Stimulated activated CD8-positive, alpha-beta memory T cell treated with anti-CD3 and anti-CD28 coated beads, Interleukin-4, amount 100 ng/mL, for 24 hours (primary cell): ENCODE measurements at places on chromosomes 6 and 20.

DNA sequence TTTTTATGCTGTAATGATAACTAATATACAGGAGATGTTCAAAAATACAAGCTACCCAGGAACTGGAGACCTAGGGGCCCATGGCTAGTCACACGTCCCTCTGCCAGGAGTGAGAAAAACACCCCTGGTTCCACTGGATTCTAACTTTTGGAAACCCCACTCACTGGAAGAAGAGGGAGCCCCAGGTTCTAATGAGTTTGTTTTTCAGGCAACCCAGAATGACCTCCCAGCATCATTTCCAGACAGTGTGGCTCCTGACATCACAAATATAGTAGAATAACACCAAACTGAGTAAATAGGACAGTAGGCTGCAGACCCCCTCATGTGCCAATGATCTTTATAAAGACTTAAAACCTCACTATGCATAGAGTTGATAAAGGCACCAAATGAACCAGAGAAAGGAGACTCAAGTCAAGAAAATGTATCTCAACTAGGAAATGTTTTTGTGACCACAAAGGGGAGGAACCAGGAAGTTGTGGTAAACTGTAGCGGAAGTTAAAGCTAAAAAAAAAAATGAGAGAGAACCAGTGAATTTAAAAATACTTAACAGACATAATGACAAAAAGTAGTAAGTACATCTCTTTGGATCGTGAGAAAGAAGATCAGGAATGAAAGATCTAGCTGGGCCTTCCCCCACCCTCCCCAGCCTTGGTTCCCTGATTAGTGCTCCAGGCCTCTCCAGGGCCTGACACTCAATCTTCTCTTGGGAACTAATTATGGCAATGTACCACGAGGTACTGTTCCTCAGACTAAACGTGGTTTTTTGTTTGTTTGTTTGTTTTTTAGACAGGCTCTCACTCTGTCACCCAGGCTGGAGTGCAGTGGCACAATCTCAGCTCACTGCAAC lies 19.8 kb downstream of the HLA-E start:
- no peak for DNase-seq

GRCh38 chr20:37390503-37390890 lies 44.6 kb downstream of the SRC start:
- no peak for DNase-seq

GRCh38 chr6:53458105-53458866 lies 86.6 kb downstream of the GCLC start:
- no peak for DNase-seq

- no peak for DNase-seq
These were observed 107.0 kb downstream of the CD83 start for GRCh38 chr6:14224359-14225103.

GRCh38 chr6:21995318-21995717 lies 301.5 kb downstream of the PRL start:
- DNase-seq = no peak

GRCh38 chr6:44967481-44967880 lies 360.6 kb upstream of the RUNX2 start:
- no peak for DNase-seq

DNA sequence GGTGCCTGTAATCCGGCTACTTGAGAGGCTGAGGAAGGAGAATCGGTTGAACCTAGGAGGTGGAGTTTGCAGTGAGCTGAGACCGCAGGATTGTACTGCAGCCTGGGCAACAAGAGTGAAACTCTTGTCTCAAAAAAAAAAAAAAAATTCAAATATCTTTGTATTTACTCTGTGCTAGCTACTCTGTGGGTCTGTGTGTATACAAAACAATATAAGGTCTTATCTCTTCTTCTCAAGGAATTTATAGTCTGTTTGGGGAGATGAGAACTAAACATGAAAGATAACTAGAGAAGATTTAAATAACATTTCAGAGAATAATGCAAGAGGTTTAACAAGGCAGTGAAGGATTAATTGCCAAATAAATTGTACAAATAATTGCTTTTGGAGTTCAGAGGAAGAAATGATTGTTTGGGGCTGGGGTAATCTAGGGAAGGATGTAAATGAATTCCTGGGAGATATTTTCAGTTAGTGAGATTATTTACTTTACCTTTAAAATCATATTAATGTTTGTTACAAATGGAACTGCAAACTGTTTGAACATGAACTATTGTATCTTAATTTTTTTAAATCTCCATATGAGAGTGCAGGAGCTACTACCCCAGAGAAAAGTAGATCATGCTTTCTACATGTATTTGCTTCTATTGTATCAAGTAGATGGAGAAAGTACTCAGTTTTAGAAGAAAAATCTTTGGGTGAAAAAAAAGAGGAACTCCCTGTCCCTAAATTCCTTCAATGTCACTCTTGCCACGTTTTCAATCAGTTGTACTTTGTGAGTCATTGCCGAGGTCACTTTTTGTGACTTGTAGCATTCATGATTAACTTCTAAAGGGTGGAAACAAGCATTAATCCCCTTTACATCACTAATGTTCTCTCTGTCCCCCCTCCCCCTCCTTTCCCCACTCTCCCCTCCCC lies 39.0 kb downstream of the NCOA3 start:
- no peak for DNase-seq

DNA sequence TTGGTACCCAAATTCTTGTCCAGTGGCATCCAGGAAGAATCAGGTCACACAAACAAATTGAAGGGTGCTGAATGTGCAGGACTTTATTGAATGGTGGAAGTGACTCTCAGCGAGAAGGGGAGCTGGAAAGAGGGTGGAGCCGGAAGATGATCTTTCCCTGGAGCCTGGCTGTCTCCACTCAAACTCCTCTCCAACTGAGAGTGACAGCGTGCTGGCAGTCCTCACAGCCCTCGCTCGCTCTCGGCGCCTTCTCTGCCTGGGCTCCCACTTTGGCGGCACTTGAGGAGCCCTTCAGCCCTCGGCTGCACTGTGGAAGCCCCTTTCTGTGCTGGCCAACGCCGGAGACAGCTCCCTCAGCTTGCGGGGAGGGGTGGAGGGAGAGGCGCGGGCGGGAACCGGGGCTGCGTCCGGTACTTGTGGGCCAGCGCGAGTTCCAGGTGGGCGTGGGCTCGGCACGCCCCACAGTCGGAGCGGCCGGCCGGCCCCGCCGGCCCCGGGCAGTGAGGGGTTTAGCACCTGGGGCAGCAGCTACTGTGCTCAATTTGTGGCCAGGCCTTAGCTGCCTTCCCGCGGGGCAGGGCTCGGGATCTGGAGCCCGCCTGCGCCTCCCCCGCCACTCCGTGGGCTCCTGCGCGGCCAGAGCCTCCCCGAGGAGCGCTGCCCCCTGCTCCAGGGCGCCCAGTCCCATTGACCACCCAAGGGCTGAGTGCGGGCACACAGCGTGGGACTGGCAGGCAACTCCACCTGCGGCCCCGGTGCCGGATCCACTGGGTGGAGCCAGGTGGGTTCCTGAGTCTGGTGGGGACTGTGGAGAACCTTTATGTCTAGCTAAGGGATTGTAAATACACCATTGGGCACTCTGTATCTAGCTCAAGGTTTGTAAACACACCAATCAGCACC lies 26.7 kb upstream of the MBOAT1 start:
- DNase-seq = no peak

DNA sequence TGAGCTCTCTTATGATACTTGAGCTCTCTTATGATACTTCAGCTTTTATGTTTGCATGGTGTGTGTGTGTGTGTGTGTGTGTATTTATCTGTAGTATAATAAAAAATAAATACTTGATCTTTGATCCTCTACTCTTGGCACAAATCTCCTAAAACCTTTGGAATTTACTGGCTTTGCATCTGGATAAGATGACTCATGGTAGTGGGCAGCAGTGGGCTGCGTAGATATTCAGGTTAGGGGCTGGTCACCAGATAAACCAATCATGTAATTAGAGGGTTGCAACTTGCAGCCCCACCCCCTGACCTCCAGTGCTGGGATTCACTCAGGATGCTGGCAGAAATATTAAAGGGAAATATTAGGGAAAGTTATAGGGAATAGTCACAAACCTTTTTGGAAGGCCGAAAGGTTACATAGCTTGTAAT lies 151.9 kb upstream of the COL21A1 start:
- DNase-seq = no peak

- DNase-seq = no peak
These were observed 25.9 kb upstream of the CEP162 start for GRCh38 chr6:84253380-84253779.

DNA sequence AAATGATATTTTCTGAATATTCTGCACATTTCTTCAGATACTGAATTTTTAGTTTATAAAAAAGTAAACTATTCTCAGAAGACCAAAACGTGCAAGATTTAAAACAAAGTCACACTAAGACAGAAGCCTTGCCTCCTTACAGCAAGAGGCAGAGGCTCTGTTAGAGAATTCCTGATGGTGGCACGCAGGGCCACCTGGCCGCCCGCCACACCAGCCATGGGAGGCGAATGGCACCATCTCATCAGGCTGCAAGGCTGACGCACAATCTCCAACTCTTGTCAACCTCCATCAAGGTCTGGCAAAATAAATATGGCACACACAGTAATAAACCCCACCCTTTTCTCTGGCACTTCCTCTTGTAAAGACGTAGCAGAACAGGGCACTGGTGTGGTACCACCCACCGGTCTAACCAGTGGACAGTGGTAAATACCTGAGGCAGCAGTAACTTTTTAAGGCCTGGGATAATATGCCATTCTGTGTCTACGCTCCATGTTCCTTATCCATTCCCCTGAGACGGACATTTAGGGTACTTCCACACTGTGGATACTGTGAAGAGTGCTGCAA lies 111.4 kb downstream of the WDR27 start:
- DNase-seq = no peak

DNA sequence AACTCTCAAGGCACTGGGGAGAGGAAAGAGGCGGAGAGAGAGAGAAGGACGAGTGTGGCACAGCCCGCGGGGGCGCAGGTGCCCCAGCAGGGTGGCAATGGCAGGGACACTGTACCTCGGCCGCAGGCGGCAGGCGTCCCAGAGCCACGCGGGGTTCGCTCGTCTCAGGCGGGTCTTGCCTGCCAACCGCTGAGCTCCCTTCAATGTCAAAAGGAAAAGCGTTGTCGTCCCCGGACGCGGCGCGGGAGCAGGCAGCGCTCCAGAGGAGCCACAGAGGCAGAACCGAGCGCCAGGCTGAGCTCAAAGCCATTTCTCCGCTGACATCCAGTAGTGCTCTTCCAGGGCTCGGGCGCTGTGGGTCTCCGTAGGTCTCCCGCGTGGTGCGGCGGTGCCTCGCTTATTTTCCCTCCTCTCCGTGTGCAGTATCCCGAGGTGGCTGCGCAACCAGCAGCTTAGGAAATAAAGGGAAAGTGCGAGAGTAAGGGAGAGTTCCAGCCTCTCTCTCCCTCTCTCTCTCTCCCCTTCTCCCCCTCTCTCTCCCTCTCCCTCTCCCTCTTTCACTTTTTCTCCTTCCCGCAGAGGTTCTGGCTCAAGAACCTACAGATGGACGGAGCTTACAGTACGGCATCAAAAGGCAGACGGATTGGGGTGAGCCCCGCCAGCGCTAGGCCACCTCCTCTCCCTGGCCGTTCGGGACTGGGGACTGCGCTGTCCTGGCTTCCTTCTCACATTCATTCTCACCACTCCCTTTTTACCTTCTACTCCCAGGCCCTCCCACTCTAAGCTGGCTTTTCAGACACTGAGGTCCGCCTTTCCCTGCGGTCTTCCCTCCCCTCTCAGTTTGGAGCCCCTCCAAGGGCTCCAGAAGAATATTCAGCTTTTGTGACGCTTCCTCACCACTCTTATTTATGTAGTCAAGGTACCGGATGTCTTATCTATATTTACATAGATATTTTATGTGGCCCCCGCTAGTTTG lies at the start of gene LAMA4:
Gene LAMA4 (minus strand): TSS at position 727 of the 976 bp plus-strand sequence. CDS start 417 bp downstream, at position 310.
- peak; percentile 5 for DNase-seq

DNA sequence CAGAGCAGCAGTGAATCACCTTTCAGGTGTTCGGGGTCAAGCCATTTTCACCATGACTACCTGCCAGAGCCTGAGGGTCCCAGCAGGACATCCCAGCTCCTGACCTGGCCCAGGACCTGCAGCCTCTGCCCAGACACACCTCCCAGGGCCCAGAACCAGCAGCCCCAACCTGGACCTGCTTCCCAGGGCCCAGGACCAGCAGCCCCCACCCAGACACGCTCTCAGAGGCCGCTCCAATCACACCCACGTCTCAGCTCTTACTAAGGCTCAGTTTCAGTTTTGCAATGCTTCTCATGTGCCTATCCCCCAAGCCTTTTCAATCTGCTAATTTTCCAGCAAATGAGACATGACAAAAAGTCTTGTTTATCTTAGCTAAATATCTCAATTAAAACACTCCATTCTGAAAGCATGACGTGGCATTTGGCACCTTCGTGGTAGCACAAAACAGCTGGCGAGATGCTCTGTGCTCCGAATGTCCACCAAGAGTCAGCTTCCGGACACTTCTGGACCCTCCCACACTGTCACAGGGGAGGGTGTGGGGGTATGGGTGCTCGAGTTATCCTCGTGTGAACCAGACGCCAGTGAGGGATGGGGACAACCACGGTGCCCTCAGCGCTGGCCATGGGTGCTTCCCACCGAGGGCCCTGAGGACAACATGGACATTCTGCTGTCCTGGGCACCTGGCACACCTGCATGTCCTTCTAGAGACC lies 253.2 kb downstream of the DLL1 start:
- DNase-seq = no peak

DNA sequence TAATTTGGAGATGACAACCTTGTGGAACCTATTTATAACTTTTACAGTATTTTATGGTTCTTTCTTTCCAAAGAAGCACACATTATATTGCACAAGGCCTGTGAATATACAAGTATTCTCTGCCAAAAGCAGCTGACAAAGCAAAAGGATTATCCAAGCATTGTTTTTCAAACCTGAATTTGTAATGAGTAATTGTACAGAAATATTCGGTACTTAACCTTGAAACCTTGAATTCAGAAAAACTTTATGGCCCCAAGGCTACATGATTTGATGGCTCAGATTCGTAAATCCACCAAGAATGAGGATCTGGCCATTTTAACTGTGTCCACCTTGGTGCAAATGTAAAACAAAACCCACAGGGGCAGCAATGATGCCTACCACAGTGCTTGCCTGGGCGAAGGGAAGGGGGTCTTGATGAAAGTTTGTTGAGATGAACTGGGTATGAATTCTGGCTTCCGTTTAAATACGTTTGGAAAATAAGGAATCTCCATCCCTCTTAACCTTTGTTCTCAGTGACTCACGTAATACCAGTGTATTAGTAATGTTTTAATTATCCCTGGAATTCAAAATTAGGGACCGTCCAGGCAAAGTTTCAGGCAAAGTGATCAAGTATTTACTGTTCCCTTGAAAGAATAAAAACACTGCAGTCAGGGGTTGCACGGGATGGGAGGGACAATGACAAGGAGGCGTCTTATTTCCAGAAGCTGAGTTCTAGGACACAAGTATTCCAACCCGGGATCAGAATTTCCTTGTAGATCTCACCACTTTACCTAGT lies 2.7 kb upstream of the RBM24 start:
- DNase-seq = no peak
